Osteocyte (in vitro differentiated cells): ENCODE measurements at places on chromosomes 7 and 10.

GRCh38 chr7:138382862-138383565 lies 77.0 kb upstream of the TRIM24 start:
- DNase-seq, result no peak
- peaks cover 6% of the 10 kb centered on the region for H3K4me1 ChIP-seq
- H3K4me3 ChIP-seq, result no peak overlapping the region
- no peaks in the 10 kb centered on the region for H3K36me3 ChIP-seq
- H3K27me3 ChIP-seq, result peaks cover 2% of the 10 kb centered on the region

DNA sequence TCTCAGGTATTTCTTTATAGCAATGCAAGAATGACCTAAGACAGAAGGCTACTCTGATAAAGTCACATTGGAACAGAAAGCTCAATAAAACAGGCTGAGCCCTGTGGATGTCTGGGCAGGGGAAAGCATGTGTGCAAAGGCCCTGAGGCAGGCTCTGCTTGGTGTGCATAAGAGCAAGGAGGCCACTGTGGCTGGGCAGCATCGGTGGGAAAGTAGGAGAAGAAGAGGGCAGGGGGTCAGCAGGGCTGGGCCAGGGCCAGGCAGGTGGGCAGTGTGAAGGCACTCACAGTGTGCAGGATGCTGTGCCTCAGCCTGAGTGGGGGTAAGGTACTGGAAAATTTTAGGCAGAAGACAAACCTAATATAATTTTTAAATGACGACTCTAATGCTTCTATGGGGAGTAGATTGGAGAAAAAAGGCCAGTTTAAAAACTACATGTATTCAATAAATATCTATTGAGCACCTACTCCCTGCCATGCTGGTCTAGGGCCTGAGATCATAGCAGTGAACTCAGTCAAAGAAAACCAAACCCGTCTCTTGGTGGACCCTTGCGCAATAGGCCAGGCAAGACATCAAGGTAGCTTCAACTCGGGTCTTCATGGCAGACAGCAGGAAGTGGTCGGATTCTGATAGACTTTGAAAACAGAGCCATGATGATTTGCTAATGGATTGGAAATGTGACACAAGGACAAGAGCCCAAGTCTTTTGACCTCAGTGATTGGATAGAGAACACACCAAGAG lies 572.3 kb downstream of the TCERG1L start:
- H3K27me3 ChIP-seq, result no peaks in the 10 kb centered on the region
- no peak overlapping the region for H3K27ac ChIP-seq
- H3K4me3 ChIP-seq, result no peak overlapping the region
- no peaks in the 10 kb centered on the region for H3K4me1 ChIP-seq

DNA sequence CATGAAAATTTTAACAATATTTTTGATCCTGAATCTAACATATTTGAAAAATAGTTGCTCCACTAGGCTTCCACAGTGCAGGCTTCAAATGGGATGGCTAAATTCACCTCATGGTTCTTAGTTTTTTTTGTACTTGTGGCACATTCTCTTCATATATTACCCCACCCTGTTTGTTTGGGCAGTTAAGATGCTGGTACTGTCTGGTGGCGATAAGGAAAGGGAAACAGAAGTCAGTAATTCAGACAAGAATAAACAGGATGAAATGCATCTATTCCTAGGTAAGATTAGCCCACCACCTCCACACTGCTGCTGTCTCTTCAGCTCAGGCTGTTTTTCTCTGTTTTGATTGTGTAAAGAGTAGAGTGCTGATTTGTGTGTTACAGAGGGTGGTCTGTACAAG lies 44.2 kb downstream of the GLRX3 start:
- no peaks in the 10 kb centered on the region for H3K27me3 ChIP-seq
- peaks cover 2% of the 10 kb centered on the region for H3K4me1 ChIP-seq
- no peak overlapping the region for H3K4me3 ChIP-seq
- peaks cover 32% of the 10 kb centered on the region for H3K36me3 ChIP-seq
- no peak for DNase-seq

DNA sequence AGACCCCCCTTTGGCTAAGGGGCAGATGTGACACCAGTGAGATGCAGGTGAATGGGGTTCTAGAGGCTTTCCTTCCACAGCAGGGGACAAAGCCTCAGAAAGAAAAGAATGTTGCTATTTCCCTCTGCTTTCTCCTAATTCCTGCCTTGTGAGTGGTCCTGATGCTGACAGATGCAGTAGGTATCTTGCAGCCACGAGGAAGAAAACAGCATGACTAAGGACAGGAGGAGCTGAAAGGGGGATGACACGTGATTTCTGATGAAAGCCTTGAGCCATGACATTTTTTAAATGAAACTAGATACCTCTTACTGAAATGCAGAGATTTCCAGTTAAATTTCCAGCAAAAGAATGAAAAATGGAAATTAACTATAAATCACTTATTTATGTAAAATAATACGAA lies 92.4 kb downstream of the C1GALT1 start:
- H3K4me1 ChIP-seq, result peaks cover 13% of the 10 kb centered on the region
- no peak overlapping the region for H3K27ac ChIP-seq
- H3K4me3 ChIP-seq, result no peak overlapping the region

- H3K36me3 ChIP-seq, result peaks cover 5% of the 10 kb centered on the region
- peaks cover 18% of the 10 kb centered on the region for H3K4me1 ChIP-seq
- H3K27me3 ChIP-seq, result peaks cover 27% of the 10 kb centered on the region
- H3K4me3 ChIP-seq, result peak overlapping the region; percentile 81
- no peak overlapping the region for H3K27ac ChIP-seq
Measured at GRCh38 chr7:37921876-37922275, 1.4 kb downstream of the EPDR1 start.

- no peak for DNase-seq
- no peak overlapping the region for H3K4me3 ChIP-seq
- H3K4me1 ChIP-seq, result no peaks in the 10 kb centered on the region
- peaks cover 21% of the 10 kb centered on the region for H3K27me3 ChIP-seq
Measured at GRCh38 chr7:25375805-25376600, 147.7 kb upstream of the NPVF start.

GRCh38 chr10:5467634-5468255 lies 31.6 kb downstream of the CALML5 start:
- no peaks in the 10 kb centered on the region for H3K36me3 ChIP-seq
- no peak for DNase-seq
- peaks cover 7% of the 10 kb centered on the region for H3K4me1 ChIP-seq
- H3K4me3 ChIP-seq, result no peak overlapping the region

DNA sequence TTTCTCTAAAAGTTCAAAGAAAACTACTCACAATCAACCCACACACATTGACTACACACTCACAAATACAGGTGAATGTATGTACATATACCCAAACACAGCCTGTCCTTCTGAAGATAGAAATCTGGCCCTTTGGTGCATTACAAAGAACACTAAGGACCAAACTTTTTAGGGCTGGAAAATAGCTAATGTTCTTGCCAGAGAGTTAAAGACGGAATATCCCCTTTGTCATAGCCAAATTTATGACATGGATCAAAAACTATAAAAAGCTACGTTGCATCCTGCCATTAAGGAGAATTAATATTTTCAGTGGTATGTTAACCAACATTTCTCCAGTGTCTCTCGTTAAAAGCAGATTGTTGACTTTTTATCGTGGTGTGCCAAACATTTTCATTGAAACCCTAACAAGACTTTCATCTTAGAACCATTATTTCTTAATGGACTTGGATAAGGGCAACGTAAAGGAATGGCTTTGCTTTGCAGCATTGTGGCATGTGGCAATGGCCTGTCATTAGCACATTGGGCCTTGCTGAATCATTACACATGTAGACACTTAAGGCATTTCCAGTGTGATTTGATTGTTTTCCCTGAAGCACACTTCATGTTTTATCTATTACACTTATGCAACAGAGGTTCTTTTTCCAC lies 150.9 kb upstream of the MEOX2 start:
- no peak for DNase-seq
- H3K4me3 ChIP-seq, result no peak overlapping the region
- H3K27ac ChIP-seq, result no peak overlapping the region
- H3K27me3 ChIP-seq, result no peaks in the 10 kb centered on the region
- no peaks in the 10 kb centered on the region for H3K36me3 ChIP-seq

DNA sequence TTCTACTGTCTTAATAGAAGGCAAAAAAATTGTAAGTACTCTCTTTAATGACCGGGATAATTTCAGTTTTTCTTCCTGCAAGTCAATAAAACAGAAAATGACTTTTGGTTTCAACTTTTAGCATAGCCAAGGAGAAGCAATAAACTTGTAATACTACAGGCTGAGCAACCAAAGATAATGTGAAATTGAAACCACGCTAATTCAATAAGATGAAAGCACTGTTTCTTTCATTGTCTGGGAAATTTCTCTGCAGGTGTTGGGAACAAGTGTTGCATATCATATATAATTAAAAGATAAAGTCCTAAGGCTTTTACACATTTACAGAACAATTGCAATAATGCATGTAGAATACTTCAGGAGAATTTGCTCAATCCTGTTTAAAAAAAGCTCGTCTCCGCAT lies 462.3 kb downstream of the PAXIP1 start:
- H3K27ac ChIP-seq, result no peak overlapping the region
- no peaks in the 10 kb centered on the region for H3K4me1 ChIP-seq
- no peak for DNase-seq

DNA sequence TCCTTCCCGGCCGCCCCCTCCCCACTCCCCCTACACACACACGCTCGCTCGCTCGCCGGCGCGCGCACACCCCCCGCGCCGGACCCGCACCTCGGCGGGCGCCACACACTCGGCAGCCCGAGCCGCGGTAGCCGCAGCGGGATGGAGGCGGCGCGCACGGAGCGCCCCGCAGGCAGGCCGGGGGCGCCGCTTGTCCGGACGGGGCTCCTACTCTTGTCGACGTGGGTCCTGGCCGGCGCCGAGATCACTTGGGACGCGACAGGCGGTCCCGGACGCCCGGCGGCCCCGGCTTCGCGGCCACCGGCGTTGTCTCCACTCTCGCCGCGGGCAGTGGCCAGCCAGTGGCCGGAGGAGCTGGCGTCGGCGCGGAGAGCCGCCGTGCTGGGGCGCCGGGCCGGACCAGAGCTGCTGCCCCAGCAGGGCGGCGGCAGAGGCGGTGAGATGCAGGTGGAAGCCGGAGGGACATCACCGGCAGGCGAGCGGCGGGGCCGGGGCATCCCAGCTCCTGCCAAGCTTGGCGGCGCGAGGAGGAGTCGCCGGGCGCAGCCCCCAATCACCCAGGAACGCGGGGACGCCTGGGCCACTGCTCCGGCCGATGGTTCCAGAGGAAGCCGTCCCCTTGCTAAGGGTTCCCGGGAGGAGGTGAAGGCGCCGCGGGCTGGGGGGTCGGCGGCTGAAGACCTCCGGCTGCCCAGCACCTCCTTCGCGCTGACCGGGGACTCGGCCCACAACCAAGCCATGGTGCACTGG lies at the start of gene SORCS3:
Gene SORCS3, plus strand, starts transcription at position 104 of the 750 bp plus-strand sequence.
- peaks cover 12% of the 10 kb centered on the region for H3K4me1 ChIP-seq
- H3K27me3 ChIP-seq, result peaks cover 56% of the 10 kb centered on the region
- no peaks in the 10 kb centered on the region for H3K36me3 ChIP-seq
- H3K4me3 ChIP-seq, result no peak within 1 kb of the TSS

- peaks cover 3% of the 10 kb centered on the region for H3K4me1 ChIP-seq
- H3K36me3 ChIP-seq, result no peaks in the 10 kb centered on the region
- no peak overlapping the region for H3K27ac ChIP-seq
- no peak overlapping the region for H3K4me3 ChIP-seq
- peaks cover 59% of the 10 kb centered on the region for H3K27me3 ChIP-seq
- DNase-seq, result no peak
Measured at GRCh38 chr10:100670828-100671479, 74.4 kb upstream of the PAX2 start.

- H3K27me3 ChIP-seq, result peaks cover 27% of the 10 kb centered on the region
- H3K36me3 ChIP-seq, result no peaks in the 10 kb centered on the region
- no peak for DNase-seq
Measured at GRCh38 chr7:155930061-155930460, 117.8 kb upstream of the SHH start.

- H3K27ac ChIP-seq, result no peak overlapping the region
- no peak overlapping the region for H3K4me3 ChIP-seq
Measured at GRCh38 chr7:24974026-24974832, 5.7 kb downstream of the OSBPL3 start.

DNA sequence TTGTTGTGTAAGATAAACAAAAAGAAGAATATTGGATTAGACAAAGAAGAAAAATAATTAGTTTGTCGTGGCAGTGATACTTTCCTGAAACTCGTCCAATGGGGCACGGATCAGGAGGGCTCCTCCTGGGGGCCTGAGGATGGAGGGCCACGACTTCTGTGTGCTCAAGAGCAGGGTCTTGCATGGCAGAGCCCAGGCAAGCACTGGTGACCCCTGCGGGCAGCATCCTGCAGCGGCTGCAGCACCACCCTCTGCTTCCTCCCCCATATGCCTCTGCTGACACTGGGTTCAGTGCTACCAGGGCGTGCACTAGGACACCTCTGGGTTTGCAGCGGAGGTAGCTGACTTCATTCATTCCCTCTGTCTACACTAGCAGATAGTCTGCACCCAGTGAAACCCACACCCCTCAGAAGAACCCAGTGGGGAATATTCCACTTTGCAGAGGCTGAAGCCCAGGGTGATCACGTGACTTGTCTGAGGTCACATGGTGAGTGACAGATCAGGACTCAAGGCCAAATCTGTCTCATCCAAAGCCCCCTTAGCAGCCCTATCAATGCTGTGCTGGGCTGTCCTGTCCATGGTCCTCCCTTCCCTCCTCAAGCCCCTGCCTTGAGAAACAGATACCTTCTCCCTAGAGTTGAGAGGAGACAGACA lies 375.5 kb downstream of the TCERG1L start:
- H3K4me3 ChIP-seq, result no peak overlapping the region
- no peaks in the 10 kb centered on the region for H3K27me3 ChIP-seq
- no peak for DNase-seq

DNA sequence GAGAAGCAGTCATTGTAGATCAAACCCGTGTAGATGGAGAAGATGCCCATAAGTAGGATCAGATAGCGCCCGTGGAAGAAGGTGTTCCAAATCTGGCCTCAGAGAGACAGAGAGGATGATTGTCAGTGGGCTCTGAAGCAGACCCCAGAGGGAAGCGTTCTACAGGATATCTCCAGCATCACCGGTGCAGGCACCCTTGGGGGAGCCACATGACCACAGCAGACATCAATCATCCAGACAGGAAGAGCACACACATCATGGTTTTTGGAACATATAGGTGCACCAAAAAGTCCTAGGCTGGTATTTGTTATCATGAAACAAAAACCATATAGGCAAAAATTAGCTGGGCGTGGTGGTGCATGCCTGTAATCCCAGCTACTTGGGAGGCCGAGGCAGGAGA lies 44.0 kb upstream of the SVOPL start:
- DNase-seq, result no peak
- no peak overlapping the region for H3K27ac ChIP-seq
- peaks cover 12% of the 10 kb centered on the region for H3K27me3 ChIP-seq
- no peak overlapping the region for H3K4me3 ChIP-seq

DNA sequence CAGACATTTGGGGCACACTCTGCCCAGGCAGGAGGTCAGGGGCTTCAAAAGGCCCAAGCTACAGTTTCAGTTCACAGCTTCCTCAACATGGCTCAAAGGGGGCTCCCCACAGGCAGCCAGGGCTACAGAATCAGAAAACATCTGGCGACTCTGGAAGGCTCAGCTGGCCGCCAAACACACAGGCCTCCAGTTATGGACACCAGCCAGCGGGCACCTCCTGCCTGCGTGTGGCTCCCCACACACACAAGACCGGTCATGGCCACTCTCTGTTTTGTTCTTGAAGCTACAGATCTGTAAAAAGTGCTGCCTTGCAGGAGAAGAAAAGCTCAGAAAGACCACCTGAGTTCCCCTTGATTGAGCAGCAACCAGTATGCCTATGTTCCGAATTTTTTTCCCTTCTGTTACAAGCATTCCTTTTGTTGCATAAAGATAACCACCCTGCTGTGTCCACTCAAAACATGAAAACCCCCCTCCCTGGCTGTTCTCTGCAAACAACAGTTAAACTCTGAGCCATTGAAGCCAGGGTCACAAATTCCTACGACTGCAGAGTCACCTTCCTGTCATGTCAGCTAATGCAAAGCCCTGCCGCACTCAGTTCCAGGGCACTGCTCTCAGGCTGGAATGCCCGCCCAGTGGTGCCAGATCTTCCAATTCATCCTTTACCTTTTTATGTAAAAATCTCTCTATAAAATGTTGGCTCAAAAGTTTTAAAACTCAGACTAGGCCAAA lies 33.6 kb downstream of the VSTM4 start:
- peaks cover 35% of the 10 kb centered on the region for H3K27me3 ChIP-seq
- H3K4me3 ChIP-seq, result no peak overlapping the region
- no peak overlapping the region for H3K27ac ChIP-seq
- H3K4me1 ChIP-seq, result peaks cover 2% of the 10 kb centered on the region
